ENCODE measurements at places on chromosomes 7 and 10.

DNA sequence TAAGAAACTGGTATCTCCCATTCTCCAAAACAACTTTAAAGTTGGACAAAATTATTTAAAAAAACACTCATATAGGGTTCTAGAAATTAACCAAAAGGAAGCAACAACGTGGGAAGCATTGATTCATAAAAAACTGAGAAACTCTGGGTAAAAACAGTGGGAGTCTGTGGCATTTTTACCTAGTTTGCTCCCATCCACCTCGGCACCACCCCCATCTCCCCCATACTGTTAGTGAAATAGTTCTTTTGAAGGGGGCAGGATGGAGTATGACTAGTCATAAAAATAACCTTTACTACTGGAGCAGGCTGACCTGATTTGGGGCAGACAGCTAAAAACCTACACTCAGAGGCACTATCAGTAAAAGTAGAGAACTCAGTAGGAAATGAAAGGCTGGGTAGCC, 123.2 kb downstream of the AVL9 start:
- no peak for DNase-seq

GRCh38 chr7:88789480-88790064, 6.0 kb downstream of the TEX47 start:
- DNase-seq: no peak

- DNase-seq: peak; percentile 21
These were observed 66.1 kb upstream of the AQP1 start for GRCh38 chr7:30845426-30846135.

DNA sequence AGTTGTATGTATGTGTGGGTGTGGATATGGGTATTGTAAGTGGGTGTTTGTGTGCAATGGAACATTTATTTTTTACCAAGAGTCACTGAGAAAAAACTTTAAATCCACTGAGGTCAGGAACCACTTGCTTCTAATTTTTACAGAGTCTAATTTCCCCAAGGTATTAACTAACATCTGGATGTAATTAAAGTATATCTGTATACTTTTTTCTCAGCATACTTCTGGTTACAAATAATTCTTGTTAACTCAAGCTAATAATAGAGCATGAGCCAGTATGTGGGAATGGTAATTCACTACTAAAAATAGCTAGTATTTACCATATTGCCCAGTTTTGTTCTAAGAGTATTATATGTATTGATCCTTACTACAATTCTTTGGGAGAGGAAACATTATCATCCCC, 24.6 kb upstream of the STEAP4 start:
- DNase-seq: no peak

DNA sequence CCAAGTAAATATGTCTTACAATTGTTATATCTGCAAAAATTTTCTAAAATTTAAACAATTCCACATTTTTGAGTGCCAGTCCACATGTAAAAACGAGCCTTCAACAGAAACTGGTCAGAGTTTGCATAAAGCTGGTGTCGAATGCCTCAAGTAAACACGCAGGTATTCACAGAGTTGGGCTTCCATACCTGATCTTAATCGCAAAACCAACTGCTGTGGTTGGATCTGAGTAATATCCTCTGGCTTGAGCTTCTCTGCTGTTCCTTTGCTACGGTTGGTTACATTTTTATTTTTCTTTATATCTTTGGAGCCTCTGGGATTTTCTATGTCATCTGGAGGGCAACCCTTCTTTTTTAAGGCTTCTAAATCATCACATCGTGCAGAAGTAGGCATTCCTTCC, 28.4 kb downstream of the ITGB1 start:
- no peak for DNase-seq

DNA sequence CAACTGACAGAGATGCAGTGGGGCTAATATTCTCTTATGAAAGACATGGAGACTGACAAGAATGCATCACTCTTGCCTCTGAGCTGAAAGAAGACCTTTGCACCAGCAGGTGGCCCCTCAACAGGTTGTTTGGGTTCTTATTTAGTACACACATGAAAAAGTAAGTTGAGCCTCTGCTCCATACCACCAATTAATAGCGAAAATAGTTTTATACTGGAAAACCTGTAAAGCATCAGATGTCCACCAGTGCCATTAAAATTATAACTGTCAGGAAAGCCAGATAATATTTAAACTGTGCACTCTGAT, 26.3 kb upstream of the FAM13C start:
- no peak for DNase-seq

GRCh38 chr10:72336259-72337038, 18.3 kb downstream of the DNAJB12 start:
- DNase-seq: no peak

DNA sequence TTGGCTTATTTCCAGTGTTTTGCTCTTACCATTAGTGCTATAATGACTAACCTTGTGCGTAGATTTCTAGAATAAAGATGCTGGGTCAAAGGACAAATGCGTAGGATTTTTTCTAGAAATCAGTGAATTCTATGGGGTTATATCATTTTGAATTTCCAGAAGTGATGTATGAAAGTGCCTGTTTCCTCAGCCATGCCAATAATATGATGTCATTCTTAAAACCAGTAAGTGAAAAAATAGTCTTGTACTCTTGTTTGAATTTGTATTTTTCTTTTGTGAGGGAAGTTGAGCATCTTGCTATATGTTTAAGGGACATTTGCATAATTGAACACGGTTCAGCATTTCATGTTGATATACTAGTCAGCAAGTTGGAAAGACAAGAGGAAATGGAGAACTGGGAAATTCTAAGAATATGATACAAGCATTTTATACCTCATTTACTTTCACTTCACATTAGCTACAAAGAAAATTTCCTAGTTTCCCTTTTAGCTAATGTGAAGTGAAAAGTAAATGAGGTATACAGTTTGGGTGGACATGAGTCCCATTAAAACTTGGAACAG, 3.8 kb upstream of the DNAH11 start:
- DNase-seq: no peak

DNA sequence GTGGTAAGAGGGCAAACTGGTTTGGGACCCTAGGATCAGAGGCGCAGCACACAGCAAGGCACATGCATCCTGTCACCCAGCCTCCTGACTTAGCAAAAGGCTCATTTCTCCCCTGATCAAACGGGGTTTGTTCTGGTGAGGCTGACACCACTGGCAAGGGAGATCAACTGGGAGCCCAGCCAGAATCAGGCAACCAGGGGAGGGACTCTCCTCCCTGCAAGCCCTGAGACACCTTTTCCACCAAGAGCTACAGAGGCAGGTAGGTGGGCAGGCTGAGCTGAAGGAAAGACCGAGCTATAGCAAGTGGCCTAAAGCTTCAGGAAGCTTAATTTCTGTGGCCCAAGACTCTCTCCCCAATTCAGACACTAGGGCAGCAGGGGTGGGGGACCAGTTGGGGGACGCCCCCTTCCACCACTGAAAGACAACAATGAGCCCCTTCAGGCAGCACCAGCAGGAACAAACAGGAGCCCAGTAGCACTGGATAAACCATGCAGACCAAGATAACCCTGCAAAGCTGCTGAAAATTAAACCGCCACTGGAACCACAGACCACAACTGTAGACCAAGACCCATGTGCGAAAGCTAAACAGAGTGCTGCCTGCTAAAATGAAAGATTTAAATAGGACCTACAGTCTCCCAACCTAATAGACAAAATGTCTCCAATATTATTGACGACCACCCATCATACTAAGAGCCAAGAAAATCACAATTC, 27.1 kb upstream of the SAR1A start:
- DNase-seq: no peak

GRCh38 chr7:45347804-45348203, 190.2 kb downstream of the RAMP3 start:
- DNase-seq: peak; percentile 62

DNA sequence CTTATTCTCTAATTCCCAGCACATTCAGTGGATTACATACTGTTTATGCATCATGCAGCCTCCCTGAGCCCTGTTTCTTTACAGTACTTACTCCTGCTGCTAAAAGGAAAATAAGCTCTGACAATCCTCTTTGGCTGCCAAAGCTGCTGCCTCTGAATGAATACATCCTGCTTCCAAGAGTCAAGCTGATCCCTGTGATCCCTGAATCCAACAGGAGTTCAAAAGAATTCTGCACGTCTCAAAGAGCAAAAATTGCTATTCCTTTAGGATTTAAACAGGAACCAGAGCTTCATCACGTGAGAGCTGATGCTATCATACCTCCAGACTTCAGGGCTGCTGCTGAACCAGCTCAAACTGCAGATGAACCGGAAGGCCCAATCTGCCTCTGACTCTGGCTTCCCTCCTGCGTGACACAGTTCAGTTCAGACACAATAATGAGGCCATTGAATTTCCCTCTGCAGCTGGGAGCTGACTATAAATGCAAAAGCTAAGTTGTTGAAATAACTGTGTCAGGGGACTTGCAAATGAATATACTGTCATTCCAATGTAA, 851.0 kb upstream of the PHF14 start:
- no peak for DNase-seq

DNA sequence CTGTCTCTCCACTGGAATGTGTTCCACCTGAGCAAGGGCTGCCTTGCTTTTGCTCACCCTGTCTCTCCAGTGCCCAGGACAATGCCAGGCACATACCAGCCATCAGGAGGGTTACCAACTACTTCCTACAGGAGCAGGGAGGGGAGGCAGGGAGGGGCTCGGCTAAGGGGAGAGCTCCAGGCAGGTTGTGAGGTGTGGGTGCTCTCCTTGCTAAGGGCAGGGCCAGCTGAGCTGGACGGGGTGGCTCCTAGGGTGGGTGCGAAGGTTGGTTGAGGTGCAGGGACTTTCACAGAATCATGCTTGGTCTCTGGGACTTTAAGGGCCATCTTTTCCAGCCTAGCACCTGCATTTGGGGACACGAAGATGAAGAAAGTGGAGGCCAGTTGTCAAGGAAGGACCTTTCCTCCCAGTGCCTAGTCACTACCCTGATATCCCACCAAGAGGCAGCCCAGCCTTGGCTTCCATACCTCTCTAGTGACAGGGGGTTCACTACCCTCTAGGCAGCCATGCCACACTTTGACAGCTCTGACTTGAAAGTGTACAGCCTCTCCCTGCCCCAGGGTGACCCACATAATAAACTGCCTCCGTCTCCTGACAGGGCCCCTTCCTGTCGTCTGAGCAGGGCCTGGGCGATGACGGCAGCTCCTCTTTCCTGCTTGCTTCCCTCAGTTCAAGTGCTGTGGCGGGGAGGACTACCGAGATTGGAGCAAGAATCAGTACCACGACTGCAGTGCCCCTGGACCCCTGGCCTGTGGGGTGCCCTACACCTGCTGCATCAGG, 46.5 kb downstream of the TSPAN15 start:
- DNase-seq: no peak

DNA sequence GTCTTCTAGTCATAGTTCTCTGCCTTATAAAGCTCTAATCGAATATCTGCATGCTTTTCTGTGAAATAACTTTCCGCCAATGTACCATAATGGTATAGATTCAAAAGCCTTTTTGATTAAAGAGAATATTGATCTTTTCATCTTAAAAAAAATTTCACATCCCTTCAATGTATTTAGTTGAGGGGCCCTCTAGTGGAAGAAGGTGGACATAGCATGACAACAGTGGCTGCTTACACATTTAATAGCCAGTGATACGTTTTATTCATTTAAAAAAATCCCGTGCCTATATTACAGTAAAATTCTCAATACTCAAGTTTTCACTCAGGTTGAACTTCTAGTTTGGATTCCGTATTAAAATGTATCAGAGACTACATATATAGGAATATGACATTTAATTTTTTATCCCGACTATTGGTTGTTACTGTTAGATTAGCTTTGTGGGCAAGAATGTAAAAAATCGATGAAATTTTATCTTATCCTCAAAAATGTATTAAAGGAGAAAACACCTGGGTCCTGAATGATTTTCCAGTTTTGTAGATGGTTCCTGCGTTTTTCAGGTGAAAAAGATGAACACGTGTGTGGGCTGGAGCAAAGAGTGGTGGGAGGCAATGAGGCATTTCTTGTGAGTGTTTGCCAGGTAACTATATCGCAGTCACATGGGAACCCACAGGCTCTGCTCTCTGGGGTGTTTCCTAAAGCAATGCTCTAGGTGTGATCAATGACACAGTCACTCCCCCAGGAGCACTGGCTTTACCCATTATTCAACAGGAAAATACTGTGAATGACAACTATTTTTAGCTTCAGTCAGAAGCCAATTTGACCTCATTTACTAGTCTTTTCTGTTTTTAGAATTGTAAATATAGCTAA, 24.1 kb upstream of the PNLIP start:
- DNase-seq: peak; percentile 38

GRCh38 chr10:130234171-130234965, 98.2 kb downstream of the GLRX3 start:
- no peak for DNase-seq

DNA sequence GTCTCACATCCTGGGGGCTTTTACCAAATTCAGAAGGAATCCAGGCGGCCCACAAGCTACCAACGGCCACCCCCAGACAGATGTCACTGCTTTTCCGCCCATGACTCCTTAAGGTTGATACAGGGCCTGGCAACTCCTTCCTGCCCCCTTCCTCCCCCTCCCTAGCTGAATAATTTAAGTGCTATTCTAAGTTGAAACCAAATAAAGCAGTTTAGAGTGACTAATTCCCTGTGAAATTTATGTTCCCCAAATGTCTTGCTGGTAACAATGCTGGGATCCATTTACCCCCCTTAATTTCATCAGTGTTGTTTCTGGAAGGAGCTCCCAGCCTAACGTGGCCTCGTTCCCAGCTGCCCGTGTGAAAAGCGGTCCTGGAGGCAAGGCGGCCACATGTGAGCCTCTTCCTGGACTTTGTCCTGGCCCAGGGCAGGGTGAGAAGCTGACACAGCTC, 109.6 kb downstream of the TMEM130 start:
- no peak for DNase-seq

DNA sequence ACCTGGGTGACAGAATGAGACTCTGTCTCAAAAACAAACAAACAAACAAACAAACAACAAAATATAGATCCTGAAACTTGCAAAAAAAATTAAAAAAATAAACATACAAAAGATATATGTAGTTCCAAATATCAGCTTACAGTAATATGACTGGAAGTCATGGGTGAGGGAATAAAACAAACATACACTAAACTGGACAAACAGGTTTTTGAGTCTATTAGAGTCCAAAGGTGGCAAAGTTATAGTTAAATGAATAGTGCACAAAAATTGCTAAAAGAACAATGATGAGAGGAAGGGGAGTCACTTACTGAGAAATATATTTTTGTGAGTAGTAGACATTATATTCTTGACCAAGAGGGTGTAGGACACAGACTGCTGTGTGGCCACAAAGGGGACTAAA, 16.7 kb upstream of the RSBN1L start:
- peak; percentile 48 for DNase-seq

- DNase-seq: no peak
These were observed 46.2 kb upstream of the C10orf67 start for GRCh38 chr10:23390809-23391208.

- peak; percentile 59 for DNase-seq
These were observed 293.0 kb upstream of the IMMP2L start for GRCh38 chr7:111855161-111855841.

Measured in Caco-2 (cell line).